Stimulated activated CD4-positive, alpha-beta T cell treated with anti-CD3 and anti-CD28 coated beads, Interleukin-15, amount 100 ng/mL, for 48 hours (primary cell): ENCODE measurements at places on chromosomes 5 and 9.

- no peak for DNase-seq
These were observed 144.0 kb upstream of the PLPPR1 start for GRCh38 chr9:100884518-100884917.

DNA sequence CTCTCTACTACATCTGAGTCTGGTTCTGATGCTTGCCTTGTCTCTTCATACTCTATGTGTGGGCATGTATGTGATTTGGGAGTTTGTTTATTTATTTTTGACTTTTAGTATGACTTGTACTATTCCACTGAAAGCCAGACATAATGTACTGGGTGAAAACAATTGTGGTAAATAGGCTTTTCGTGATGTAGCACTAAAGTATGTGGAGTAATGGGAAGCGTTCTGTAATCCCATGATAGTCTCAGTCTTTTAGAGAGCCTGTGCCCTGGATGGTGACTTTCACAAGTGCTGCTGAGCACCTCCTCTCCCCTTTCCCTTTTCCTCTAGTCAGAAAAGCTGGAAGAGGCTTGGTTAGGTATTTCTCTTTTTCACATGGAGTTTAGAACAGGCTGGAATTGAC lies 85.8 kb upstream of the S1PR3 start:
- DNase-seq: no peak

DNA sequence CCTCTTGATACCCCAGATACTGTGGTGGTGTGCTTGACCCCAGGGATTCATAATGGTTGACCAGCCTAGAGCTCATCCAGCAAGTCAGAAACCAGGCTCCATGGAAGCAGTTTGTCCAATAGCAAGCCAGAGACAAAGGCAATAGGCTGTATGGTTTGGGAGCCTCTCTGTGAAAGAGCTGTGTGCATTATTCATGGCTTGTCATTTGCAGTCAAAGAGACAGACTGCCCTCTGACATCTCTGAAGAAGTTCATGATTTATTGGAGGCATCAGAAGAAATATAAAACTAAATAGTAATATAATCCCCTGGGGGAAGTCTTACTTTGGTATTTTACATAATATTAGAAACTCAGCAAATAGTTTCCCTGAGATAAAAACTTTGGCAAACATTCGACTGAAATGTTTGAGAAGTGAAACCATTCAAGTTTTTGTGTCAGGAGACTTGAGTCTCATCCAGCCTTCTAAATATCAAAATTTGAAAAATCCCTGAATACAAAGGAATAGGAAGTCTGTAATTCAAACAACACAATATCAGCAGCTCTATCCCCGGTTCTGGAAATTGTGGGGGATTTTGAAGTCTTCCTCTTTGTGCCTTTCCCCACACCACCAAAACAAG lies 250.3 kb downstream of the ZSWIM6 start:
- no peak for DNase-seq

- no peak for DNase-seq
These were observed 7.8 kb downstream of the TEX48 start for GRCh38 chr9:114674076-114674797.

DNA sequence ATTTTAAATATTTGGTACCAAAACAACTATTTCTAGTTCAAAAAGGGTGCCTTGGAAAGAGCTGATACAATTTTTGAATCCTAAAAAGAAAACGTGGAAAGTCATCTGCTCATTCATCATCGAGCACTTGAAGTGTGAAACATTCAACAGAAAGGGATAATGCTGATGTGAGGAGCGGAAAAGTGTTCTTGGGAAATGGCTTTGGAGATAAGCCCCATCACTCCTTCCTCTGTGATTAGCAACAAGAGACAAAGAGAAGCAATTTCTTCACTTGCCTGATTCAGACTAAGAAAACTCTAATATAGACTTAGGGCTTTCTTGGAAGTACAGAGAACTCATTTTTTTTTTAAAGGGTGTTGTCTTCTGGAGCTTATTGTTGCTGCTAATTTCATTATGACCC lies 74.9 kb downstream of the C9orf152 start:
- no peak for DNase-seq

DNA sequence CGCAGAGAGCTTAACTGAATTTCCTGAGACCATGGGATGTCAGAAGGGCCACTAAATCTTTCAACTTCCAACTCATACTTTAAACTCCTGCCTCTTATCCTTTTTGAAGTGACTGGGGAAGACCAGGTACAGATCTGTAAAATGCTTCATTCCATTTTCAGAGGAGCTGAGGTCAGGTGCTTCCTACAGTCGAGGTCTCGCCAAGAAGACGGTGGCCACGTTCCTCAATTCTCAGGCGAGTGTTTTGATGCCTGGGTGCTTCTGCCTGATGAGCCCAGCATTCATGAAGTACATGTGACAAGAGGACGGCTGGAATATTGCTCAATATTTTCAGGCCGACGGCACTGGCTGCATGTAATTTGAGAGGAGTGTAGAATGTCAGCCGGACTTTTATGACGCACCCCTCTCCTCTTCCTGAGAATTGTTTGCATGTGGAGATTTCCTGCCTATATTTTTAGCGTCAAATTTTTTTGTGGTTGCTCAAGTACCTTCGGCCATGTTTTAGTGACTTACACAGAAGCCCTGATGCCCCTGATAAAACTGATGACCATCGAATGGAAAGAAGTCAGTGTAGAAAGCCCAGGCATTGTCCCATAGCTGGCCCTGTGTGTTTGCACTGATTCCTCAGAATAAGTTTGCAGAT lies 38.8 kb upstream of the GLRX start:
- no peak for DNase-seq

GRCh38 chr5:149817539-149818060 lies 87.5 kb downstream of the PPARGC1B start:
- no peak for DNase-seq

GRCh38 chr9:111149018-111149759 lies 110.9 kb upstream of the LPAR1 start:
- DNase-seq: no peak

- no peak for DNase-seq
These were observed 281.3 kb downstream of the ARHGAP26 start for GRCh38 chr5:143051244-143052058.

GRCh38 chr5:133052317-133053175 lies 733 bp downstream of the HSPA4 start:
- peak; percentile 40 for DNase-seq

GRCh38 chr5:15203376-15203775 lies 296.6 kb upstream of the FBXL7 start:
- DNase-seq: no peak

DNA sequence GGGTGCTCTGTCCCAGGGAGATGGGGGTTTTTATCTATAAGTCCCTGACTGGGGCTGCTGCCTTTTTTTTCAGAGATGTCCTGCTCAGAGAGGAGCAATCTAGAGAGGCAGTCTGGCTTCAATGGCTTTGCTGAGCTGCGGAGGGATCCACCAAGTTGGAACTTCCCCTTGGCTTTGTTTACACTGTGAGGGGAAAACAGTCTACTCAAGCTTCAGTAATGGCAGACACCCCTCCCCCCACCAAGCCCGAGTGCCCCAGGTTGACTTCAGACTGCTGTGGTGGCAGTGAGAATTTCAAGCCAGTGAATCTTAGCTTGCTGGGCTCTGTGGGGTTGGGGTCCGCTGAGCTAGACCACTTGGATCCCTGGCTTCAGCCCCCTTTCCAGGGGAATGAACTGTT lies 375.8 kb downstream of the RAB3C start:
- no peak for DNase-seq

DNA sequence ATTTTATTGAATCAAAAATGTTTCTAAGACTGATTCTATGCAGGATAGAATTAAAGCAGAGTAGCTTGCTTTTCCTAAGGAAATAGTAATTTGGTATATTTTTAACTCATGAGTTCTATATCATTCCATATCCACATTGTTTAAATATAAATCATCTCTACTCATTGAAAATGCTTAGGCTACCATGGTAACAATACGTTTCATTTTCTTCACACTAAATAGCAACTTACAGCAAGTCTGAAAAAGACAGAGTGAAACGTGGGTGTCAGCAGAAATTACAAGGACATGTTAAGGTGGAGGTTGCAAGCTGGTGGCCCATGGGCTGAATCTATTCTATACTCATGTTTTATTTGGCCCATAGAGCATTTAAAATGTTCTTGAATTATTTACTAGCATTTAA lies 487.9 kb downstream of the ARHGEF28 start:
- DNase-seq: no peak

DNA sequence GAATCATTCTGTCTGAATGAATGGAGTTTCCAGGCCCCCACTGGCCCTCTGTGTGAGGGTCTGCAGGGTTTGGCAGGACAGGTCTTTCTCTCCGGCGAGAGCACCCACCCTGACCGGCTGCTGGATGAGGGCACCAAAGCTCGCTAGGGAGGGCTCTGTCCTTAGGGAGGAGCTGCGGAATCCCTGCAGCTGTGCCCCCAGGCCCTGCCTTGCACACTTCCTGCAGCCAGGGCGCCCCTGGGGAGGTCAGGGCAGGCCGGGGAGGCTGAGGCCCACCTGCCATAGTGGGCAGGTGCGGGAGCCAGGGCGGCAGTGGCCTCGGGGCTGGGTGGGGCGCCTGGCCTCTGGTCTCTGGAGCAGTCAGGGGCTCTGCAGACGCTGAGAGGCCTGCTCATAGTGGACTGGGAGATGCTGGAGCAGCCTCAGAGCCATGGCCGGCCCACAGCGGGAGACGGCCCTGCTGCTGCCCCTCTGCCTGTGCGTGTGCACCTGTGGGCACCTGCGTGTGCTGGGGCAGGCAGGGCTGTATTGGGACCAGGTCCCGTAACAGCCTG lies 36.1 kb downstream of the EXOC3 start:
- no peak for DNase-seq

DNA sequence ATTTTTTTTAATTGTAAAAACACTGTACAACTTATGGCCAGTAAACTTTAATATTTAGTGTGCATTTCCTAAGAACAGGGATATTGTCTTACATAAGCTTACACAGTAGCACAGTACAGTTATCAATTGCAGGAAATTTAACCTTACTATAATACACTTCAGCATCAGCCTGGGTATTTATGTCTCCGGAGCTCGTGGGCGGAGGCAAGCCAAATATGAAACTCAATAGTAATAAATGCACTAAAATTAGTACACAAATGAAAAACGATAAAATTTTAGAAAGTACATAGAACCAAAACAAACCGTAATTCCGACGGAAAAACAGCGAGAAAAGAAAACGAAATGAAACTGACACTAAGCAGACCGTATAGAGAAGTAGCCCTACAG lies 91.2 kb downstream of the ANXA2R start:
- peak; percentile 12 for DNase-seq

DNA sequence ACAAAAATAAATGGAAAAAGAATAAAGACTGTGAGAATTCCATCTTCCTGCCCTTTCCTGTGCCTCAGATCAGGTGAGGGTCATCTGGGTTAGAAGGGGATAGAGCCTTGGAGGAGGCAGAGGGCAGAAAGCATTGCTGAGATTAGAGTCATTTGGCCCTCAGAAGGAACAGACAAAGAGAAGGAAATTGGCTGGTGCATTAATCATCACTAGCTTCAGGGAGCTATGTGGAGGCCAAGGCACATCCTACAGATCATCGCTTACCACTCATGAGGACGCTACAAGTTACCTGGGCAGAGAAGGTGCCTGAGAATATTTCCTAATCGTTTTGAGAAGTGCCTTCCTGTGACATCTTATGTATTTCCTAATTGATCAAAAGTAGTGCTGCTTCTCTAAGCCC lies 74.5 kb downstream of the C7 start:
- no peak for DNase-seq

- no peak for DNase-seq
These were observed 1495.6 kb upstream of the CDH6 start for GRCh38 chr5:29697785-29698414.

GRCh38 chr9:117787746-117788145 lies 83.5 kb downstream of the TLR4 start:
- no peak for DNase-seq

- no peak for DNase-seq
These were observed 182.2 kb downstream of the NNT start for GRCh38 chr5:43785198-43785597.

DNA sequence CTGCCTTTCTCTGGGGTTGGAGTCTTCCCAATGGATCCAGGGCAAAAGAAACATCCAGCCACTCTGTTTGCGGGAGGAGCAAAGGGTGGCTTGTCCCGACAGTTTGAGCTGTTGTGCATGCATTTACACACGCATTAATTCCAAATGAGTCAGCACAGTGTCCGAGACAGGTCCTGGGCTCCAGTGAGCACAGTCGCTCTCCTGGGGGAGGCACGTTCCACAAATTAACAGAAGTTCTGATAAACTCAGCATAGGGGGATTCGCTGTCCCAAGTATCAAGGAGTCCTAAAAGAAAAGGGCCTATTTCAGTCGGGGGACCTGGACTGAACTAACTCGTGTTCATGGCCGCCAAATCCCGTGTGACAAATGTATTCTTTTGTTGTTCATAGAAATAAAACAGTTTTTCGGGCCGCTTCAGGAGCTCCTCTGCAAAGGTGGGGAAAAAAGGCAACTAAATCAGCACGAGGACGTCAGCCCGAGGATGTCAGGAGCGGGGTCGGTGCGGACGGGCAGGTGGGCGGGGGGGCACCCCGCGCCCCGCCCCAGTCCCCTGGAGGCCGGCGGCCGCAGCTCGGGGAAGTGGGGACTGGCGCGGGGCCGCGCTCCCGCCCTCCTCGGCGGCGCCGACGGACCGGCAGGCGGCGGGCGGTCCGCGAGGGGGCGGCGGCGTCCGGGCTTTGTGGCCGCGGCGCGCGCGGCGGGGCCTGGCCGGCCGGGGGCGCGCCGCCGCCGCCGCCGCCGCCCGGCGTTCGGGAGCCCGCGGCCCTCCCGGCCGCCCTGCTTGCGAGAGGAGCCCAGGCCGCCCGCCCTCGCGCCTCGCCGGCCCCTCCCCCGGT lies at the start of gene MSANTD3:
Gene MSANTD3 (plus strand): TSS at position 614 of the 836 bp plus-strand sequence. CDS start 14,796 bp downstream, outside the sequence.
- peak; percentile 2 for DNase-seq

DNA sequence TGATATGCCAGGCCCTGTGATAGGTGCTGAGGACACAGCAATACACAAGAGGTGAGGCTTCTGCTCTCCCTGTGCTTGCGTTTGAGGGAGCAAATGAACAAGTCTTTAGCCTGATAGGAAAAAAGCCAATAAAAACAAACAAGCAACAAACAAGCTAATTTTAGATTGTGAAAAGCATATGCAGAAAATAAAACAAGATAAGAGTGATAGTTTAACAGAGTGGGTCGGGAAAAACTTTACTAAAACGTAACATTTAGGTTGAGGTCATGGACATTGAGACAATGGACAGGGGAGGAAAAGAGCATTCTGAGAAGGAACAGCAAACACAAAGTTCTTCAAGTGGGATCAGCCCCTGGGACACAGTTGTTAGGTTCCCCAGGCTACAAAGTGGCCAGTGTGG lies 4.3 kb downstream of the SMIM3 start:
- DNase-seq: no peak

- DNase-seq: peak; percentile 25
These were observed 885 bp upstream of the MLLT3 start for GRCh38 chr9:20623021-20623747.

- no peak for DNase-seq
These were observed 170.9 kb downstream of the FRMD3 start for GRCh38 chr9:83367326-83367725.

GRCh38 chr9:127185931-127186781 lies 63.7 kb upstream of the ANGPTL2 start:
- no peak for DNase-seq

GRCh38 chr5:44807269-44807668 lies 1.5 kb upstream of the MRPS30 start:
- no peak for DNase-seq

- no peak for DNase-seq
These were observed 49.6 kb downstream of the ZFR start for GRCh38 chr5:32394981-32395380.
